ENCODE measurements at places on chromosomes 11 and 22.
A peak's percentile ranks its signal among the peaks of the same experiment; 100 is the strongest.

DNA sequence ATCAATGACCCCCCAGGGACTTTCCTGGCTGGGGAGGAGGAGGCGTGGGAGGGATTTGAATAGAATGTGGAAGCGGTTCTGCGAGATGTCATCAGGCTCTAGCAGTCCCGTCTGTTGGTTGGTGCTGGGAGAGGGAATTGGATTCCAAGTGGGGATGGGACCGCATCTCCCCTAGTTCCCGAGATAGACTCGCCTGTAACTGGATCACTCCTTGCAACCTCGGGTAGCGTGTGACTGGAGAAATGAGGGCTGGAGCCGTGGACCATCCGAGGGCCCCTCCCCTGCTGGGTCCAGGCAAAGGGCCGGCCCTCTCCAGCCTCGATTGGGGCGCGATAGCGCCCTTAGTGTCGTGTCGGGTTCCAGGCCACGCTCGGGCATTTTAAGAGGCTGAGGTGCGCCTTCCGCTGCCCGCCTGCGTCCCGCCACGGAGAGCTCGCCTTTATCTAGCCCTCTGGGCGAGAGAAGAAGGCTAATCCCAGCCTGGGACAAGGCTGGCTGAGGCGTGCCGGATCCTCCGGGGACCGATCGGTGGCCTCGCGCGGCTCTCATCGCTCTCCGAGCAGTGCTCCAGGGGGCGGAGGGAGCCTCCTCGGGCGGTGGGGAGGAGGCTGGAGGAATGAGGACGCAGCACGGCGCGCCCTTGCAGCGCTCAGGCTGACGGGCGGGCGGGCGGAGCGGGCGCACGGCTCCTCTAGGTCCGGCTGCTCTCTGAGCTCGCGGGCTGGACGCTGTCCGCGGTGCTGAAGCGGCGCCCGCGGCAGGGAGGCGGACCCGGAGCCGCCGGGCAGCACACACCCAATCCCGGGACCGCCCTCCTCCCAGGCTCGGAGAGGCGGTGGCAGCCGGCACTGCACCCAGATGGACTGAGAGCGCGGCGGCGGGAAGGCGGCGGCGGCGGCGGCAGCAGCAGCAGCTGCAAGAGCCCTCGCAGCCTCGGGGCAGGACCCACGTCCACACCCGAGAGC is 107.8 kb downstream of the OSBP2 start:
- DNase-seq = peak; percentile 33

DNA sequence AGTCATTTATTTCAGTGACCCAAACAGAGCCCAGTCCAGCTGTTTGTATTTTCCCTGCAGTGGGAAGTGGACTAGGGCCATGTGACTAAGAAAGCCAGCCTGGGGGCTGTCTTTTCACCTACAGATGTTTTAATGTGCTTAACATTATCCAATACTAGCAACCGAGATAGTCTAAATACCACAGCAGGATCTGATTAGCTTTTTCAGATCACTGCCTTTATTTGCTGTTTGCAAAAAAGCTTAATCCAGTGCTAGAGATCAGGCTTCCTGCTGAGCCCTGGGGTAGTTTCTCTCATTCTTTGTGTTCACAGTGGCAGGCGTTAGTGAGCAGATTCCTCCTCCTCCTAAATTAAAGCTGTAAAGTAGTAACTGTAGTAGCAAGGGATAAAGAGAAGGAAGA is 35.0 kb downstream of the ZC3H12C start:
- DNase-seq = no peak

GRCh38 chr11:92826136-92826535 is 143.3 kb upstream of the MTNR1B start:
- DNase-seq = no peak

- DNase-seq = peak; percentile 20
These were observed 19.5 kb upstream of the TPH1 start for GRCh38 chr11:18065572-18065971.

- DNase-seq = no peak
These were observed 154.5 kb downstream of the DBX1 start for GRCh38 chr11:20005747-20006146.

DNA sequence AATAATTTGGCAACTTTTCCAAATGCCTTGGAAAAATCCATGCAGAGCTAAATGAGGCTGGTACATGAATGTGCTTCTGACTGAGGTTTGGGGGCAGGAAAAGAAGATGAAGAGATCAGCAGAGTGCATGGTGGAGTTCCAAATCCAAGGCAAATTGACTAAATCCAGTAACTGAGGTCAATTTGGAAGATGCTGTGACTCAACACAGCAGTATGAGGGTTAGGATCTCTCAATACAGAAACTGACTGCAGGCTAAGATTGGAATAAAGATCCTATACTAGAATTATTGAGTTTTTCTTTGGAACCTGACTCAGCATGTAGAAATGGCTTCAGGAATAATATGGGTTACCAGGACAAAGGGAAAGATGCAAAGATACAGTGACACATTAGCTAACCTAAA is 99.3 kb upstream of the FAT3 start:
- DNase-seq = no peak

DNA sequence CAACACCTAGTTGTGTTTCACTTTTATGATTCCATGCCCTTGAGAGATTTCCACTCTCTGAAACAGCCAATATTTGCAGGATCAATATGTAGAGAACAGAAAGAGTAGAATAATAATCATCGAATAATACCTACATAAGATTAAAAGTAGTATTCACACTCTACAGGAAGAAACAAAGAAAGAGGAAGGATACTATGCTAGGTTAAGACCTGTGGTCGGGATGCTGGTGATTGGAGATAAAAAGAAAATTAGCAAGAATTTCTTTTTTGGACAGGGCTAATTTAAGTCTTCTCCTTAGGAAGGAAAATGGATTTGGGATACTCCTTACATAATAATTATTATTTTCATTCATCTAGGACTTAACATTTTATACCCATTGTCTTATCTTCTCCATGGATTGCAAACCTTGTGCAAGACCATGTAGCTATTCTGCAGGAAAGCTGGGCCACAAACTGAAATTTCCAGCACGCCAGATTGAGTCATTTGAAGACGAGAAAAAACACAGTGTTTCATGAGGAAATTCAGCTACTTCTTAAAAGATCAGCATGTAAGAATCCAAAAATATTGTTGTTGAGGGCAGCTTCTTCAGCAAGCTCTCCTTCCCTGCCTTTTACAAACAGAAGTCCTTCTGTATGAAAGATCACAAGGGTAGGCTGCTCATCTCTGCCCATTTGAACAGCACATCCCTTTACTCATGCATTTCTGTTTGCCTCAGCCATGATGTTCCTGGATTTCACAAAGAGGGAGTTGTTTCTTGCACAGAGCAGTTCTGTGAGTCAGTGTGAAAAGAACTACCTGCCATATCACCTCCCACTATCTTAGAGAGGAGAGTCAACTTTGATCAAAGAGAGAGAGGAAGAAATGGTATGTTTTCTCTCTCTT is 90.7 kb downstream of the FAM76B start:
- no peak for DNase-seq

- no peak for DNase-seq
These were observed 13.1 kb downstream of the MRGPRG start for GRCh38 chr11:3205261-3206155.

- DNase-seq = no peak
These were observed 127.0 kb downstream of the MICAL2 start for GRCh38 chr11:12237381-12237784.

GRCh38 chr11:36363361-36364268 is 67.5 kb downstream of the PRR5L start:
- DNase-seq = no peak

- no peak for DNase-seq
These were observed 33.9 kb downstream of the TSPAN4 start for GRCh38 chr11:876545-876944.

GRCh38 chr11:129115652-129116586 is 76.2 kb downstream of the ARHGAP32 start:
- no peak for DNase-seq

GRCh38 chr11:88814076-88814475 is 251.7 kb downstream of the GRM5 start:
- no peak for DNase-seq

DNA sequence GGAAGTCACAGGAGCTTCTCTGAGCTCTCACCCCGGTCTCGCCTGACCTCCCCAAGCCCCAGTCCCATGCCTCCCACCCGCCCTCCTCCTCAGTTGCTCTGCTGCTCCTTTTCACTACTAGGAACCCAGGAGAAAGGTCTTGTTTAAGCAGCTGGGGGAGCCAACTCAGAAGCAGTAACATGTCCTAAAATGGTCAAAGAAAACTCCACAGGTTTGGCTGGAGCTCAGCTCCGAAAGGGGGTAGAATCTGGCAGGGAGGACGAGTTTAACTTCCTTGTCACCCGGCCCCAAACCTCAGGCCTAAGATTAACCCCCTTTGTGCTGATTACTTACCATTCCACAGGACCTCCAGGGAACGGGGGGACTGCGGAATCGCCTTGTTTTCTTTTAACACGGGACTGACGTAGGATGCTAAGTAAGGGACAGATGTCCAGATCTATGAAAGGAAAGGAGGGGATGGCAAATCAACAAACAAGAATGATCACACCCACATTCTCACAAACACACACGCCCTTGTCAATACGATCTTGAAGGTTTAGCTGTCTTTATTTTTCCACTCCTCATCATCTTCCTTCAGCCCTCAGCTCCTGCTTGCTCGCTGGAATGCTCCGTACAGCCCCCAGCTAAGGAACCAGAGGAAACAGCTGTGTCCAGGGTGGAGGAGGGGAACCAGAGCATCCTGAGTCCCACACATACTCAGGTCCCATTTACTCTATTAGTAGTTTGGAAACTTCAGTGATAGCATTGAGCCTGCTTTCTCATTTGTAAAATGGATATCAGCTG is 13.5 kb downstream of the PCSK7 start:
- DNase-seq = no peak

DNA sequence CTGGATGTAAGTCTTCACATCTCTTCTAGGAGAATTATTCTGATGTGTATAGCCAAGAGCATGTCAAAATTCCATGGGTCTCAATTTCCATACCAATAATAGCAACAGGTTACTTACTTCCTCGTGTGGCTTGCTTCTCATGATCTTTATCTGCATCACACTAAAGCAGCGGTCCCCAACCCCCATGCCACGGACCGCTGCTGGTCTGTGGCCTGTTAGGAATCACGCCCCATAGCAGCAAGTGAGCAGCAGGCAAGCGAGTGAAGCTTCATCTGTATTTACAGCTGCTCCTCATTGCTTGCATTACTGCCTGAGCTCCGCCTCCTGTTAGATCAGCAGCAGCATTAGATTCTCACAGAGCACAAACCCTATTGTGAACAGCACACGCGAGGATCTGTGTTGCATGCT is 28.9 kb upstream of the SLC25A1 start:
- no peak for DNase-seq

- no peak for DNase-seq
These were observed 444.9 kb downstream of the TBC1D22A start for GRCh38 chr22:47207387-47207786.

DNA sequence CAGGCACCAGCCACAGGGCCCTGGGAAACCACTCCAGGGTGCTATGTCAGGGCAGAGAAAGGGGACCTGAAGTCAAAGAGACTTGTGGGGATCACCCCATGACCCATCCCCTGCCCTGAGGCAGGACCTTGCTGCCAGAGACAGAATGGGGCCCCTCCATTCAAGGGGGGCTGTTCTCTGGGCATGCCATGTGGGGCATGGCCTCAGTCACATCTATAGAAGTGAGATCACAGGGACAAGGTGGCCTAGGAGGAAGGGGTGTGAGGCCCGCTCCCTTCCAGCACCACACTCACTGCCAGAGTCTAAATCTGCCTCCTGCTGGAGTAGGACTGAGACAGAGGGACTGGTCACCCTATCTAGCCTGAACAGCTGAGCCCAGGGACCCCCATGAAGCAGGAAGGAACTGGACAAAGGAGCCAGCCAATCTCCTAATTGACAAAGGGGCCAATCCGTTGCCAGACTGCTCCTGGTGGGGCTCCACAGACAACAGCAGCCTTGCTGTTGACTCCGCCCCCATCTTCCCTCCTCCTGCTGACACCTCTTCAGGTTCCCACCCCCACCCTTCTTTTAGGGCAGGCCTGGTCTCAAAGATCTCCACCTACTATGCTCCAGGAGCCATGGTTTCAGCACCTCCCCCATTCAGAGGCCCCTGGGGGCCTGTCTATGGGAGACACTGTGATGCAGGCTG is 26.0 kb downstream of the NEAT1 start:
- DNase-seq = no peak

DNA sequence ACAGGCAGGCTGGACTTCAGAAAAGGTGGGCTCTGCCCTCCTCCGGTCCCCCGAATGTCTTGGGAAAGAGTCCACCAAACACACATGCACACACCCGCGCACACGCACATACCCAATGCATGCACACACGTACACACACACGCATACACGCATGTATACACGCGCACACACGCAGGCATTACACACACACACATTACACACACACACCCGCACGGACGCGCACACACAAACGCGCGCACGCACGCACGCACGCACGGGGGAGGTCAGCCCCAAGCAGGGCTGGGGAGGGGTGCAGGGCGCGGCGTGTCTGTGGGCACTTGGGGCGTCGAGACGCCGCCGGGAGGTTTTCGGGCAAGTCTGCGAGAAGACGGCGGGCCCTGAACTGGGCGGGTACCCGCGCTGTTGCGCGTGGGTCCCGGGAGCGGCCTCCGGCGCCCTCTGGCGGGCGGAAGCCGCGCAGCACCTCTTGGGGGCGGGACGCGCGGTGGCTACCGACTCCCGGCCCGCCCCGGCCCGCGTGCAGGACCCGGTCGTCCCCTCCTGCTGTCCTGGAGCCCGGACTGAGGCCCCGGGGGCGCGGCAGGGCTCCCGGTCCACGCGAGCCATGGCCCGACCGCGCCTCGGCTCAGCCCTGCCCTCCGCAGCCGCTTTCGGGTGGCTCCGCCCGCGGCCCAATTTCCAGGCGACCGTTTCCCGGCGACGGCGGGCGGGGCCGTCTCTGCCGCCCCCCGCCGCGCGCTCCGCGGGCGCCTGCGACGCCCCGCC is 3.6 kb downstream of the SEPTIN5 start:
- peak; percentile 34 for DNase-seq

- no peak for DNase-seq
These were observed 35.0 kb upstream of the HIPK3 start for GRCh38 chr11:33222052-33222750.

DNA sequence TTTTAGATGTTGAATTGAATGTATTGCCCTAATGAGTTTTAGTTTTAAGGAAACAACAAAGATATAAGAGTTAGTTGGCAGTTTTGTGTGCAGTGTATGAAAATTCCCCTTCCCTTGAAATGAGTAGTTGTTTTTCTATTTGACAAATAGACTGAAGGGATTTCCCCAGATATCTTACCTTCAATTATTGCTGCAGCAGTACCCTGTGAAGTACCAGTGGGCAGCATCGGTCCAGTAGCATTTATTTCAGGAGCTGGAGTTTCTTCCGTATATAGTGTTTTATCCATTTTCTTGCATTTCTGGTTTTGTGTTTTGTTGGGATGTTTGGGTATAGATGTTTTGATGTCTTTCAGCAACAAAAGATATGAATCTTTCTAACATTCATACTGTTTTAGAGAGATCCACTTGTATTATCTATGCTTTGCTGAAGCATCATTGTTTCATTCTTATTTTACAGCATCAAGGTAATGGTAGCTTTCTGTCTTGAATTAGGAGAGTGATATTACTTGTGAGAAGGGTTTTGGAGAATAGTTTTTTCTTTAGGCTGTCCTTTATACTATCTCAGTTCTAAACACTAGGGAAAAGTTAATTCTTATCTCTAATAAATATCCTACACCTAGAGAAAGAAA is 7.4 kb downstream of the KMT2A start:
- no peak for DNase-seq

Data from NCI-H1436 (cell line).